ENCODE measurements at places on chromosomes 11 and 22. TPM values are rescaled to one million over a fixed set of nuclear protein-coding genes. Genes with fewer than 3 reads are reported as not detected.

DNA sequence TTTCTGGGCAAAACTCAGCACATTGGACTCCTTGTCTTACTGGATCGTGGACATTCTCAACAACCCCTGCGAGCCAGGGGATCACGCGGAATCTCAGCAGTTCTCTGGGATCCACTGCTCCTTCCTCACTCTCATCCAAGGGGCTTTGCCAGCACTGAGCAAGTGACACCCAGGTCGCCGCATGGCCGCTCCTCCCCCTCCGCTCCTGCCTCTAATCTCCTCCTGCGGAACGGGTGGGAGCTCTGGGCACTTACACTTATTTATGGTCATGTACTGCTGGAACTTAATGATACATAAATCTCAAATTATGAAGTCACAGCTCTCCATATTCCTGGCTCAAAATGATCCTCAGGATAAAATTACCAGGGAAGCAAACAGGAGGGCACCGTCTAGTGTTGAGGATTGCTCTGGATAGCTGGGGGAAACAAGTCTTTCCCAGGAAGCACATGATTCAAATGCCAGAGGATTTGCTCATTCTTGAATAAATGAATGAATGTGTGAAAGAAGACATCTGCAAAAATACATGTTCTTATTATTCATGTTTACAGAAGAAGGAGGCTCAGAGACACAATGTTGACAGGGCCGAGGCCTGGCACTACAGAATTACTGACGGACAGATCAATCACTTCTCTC, 1077.3 kb downstream of the TBC1D22A start:
- DNase-seq, result no peak

- DNase-seq, result no peak
These were observed 1076.9 kb upstream of the TENM4 start for GRCh38 chr11:80517701-80518100.

Gene PHOX2A
- not detected for total RNA-seq

Gene CRACR2B
- total RNA-seq, result 1.5 TPM

Data from activated CD4-positive, alpha-beta T cell treated with anti-CD3 and anti-CD28 coated beads, Interleukin-2, amount 10 ng/mL, durations not matched to agents 24 days and 14 days (primary cell).